Natural killer cell (primary cell): ENCODE measurements at places on chromosomes 5 and 9. TPM values are rescaled to one million over a fixed set of nuclear protein-coding genes. Genes with fewer than 3 reads are reported as not detected.

The CCNO gene
- total RNA-seq = not detected

The GNA14 gene
- total RNA-seq = 1.8 TPM

The IRX2 gene
- total RNA-seq = not detected

The C6 gene
- not detected for total RNA-seq

The TRIM7 gene
- not detected for total RNA-seq

The TRAF1 gene
- total RNA-seq = 30.5 TPM

The COL23A1 gene
- total RNA-seq = not detected

GRCh38 chr5:31122998-31123951 lies 70.2 kb upstream of the CDH6 start:
- no peak for DNase-seq

DNA sequence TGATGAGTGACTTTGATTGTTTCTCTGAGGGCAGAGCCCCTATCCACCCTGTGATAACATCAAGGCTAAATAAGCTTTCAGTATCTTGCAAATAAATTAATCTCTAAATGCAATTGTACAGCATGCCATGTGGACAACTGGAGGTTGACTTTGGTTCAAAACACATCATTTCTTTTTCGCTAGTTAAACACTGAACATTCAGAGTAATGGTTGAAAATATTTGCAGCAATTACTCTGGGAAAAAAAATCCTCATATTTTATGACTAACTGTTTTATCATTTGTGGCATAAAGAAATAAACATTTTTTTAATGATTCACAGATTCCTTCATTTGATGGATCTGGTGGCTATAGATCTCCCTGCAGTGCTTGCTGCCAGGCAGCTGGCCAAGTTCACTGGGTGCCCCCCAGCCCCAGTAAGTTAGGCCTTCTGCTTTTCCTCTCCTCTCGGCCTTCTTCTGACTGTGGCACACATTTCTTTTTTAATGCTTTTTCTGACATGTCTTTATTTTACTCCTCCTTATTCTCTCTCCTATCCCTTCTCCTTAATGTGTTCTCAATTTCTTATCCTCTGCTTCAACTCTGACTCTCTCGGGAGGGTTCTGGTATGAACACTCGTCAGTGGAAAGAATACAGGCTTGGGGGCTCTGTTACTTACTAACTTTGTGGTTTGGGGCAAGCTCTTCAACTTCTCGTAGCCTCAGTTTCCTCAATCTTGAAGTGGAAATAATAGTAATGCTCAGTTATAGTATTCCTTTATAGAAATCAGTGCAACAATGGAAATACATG lies 69.6 kb downstream of the ADAMTSL1 start:
- DNase-seq = no peak

GRCh38 chr5:162078805-162079204 lies 11.2 kb downstream of the GABRG2 start:
- DNase-seq = no peak

DNA sequence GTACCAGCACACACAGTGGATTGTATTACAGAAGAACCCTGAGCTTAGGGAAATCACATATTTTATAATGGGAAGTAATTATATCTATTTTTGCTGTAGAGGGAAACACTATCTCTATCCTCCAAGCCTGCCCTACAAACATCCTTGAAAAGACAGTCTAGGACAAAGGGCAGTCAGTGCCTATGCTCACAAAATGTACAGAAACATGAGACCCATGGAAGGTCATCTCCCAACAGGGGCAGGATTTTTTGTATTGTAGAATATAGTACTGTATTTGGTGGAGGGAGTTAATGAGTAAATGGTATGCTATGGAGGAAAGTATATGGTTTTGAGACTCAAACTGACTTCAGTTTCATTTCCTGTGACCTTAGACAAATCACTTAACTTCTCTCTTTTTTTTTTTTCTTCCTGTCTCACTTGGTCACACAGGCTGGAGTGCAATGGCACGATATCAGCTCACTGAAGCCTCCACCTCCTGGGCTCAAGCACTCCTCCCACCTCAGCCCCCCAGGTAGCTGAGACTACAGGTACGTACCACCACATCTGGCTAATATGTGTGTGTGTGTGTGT lies 5.8 kb upstream of the RAB14 start:
- DNase-seq = peak; percentile 16

DNA sequence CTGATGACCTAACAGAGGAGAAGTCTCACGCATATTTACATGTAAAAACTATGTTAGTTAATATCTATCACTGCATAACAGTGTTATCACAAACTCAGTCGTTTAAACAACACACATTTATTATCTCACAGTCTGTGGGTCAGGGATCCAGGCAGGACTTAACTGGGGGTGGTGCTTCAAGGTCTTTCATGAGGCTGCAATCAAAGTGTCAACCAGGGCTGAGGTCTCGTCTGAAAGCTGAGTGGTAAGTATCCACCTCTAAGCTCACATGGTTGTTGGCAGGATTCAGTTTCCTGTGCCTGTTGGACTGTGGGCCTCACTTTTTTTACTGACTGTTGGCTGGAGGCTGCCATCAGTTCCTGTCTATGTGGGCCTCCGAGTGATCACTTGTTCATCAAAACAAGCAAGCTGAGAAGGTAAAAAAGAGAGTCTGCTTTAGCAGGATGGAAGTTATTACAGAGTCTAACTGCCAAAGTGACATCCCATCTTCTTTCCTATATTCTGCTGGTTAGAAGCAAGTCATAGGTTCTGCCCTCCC lies 188.6 kb downstream of the CARTPT start:
- no peak for DNase-seq

GRCh38 chr5:38743562-38743961 lies 102.2 kb upstream of the OSMR start:
- no peak for DNase-seq

GRCh38 chr9:95992536-95992935 lies 117.0 kb downstream of the ERCC6L2 start:
- DNase-seq = no peak

- no peak for DNase-seq
These were observed 26.4 kb upstream of the PUM3 start for GRCh38 chr9:2870340-2870739.

DNA sequence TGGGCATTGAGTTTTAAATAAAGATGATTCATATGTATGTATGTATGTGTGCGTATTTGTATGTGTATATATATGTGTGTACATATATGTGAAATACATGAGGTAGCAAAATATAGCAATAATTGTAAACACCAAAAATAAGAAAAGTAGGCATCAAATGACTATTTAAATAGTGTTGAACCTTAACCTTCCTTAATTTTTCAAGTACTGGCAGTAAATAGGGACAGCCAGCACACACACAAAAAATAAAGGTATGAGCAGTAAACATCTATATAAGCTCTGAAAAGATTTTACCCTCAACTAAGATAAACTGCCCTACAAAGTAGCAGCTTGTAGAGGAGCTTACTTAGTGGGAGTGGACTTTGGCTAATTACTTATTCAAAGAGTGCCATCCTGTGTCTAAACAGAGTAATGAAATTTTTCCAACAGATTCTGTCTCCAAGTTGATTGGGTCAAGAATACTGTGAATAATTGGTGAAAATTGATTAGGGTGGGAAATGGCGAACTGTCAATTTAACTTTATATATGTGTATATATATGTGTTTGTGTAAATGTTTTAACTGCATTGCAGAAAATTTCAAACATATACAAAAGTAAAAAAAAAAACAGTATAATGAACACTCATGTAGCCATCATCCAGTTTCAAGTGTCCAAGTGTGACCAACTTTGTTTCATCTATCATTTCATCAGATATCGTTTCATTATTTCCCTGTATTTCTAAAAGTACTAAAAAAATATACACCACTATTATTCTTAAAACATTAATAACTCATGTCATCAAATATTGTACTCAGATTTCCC lies 2.0 kb upstream of the ADAMTS6 start:
- DNase-seq = no peak

DNA sequence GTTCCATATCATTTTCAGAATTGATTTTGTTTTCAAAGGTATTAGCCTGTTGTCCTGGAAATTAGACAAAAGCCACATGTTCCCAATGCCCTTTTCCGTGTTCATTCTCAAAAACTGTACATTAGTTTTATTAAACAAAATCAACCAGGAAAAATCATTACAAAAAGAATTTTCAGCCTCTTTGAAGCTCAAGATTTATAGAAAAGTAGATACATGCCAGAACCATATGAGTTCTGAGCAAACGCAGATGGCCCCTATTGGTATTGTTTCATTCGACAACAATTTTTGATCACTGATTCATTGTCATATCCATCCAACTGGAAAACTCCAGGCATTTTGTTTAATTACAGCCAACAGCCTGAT lies 148.5 kb upstream of the GRAMD2B start:
- DNase-seq = no peak

DNA sequence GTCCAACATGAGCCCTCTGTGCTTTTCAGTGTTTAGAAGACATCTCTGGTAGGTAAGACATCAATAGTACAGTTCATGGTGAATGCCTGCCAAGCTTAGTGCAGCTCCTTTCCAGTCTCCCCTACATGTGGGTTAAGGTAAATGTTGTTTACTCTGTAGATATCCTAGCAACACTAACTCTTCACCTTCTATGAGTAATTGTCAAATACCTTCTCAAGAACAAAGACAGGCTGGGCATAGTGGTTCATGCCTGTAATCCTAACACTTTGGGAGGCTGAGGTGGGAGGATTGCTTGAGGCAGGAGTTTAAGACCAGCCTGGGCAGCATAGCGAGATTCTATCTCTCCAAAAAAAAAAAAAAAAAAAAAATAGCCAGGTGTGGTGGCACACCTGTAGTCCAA lies 18.7 kb upstream of the RASGRF2 start:
- DNase-seq = no peak

DNA sequence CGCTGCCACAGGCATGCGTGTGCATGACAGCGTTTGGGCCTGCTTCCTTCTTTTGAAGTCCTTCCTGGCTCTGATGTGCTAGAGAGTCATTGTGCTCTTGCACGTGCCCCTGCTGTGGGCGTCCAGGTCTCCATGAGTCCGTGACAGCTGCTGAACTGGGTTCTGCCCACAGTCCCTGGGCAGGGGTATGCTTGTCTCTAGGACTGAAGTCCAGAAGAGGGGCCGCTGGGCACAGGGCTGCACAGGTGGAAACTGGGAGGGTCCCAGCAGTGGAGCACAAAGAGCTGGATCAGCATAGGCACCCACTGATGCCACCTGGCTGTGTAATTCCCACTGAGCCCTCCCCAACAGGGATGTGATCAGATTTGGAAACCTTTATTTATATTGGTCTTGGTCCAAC lies 169.4 kb downstream of the IRX2 start:
- DNase-seq = no peak

- no peak for DNase-seq
These were observed 57.9 kb downstream of the OSTF1 start for GRCh38 chr9:75146229-75146628.

GRCh38 chr5:110077147-110077546 lies 387.4 kb downstream of the MAN2A1 start:
- no peak for DNase-seq

DNA sequence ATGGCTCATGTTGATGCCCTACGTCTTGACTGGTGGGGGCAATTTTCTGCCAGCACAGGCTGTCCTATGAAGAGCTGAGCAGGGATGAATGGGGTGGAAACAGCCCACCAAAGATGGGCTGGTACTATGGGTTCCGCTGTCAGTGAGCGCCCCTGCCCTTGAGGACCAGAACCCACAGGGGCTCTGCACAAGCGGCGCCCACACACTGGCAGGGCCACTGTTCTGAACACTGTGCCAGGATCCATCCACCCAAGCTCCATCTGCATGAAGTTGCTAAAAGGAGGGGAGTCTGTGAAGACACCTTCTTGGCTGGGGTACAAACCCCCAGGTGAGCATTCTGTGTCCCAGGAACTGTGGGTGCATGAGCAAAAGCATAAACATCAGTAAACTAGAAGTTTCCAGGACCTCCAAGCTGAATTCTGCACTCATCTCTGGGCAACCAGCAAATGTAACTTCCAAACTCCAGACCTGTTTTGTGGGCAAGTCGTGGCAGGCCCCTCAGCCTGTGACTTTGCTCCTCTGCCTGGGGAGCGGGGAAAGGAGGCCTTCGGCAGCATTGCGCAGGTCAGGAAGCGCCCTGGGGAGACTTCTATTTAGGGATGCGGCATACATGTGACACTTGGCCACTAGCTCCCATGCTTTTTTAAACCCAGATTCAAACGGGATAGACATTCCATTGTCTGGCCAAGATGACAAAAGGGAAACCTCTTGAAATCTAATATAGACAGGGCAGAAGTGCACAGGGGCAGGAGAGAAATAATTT lies 48.9 kb downstream of the PTPN3 start:
- DNase-seq = no peak

DNA sequence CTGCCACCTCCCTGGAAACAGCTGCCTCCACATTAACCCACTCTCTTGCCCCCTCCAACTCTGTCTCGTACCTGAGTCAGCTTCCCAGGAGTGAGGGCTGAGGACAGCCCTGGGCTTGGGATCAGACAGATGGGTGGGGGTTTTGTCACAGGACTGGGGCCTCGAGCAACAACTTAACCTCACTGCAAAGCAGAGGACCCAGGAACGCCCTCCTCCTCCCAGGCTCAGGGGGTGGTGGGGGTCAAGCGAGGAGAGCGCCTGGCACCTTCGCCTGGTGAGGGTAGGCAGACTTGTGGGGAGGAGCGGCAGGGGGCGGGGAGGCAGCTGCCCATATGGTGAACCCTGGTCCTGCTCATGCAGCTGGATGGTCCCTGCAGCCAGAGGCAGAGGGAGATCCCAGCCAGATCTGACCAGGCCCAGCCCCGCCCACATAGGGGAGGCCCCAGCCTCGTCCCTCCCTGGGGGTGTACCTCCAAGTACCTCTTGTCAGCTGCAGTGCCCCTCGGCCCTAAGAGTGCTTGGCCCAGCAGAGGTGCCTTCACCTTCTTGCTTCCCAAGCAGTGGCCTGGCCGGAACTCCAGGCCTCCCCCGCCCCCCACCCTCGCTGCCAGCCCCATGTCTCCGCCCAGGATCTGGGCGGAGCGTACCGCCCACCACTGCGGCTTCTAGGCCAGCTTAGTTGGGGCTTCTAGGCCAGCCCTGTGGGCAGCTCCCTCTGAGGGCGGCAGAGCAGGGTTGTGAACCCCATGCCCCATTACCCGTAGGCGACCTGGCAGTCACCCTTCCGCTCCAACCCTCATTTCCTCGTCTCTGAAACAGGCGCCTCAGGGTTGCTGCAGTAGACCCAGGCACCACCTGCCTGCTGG lies at the start of gene SARDH:
SARDH (minus strand) TSS at position 579 of the 866 bp plus-strand sequence. CDS start 4,179 bp downstream, outside the sequence.
- DNase-seq = peak; percentile 62

DNA sequence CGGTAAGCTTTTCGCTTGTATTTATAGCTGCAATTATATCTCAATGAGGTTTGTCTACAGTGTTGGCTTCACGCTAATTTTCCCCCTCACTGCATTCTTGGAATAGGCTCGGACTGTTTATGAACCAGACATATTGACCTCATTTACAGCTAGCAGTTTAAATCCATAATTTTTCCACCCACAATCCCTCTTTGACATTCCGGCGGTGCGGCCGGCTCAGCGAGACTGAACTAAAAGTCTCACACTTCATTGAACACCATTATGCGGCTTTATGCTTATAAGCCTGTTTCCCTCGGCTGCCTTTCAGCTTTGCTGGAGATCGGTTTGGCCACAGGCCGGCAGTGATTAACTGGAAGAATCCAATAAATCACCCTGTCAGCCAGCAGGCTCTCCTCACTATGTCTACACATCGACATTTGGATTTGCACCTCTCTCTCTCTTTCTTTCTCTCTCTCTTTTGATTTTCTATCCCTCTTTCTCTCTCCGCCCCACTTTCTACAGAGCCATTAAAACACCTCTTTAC lies 315.0 kb upstream of the TLE4 start:
- DNase-seq = no peak
